Colonic mucosa (tissue), 4 donors: ENCODE measurements at places on chromosomes 5 and 9.

DNA sequence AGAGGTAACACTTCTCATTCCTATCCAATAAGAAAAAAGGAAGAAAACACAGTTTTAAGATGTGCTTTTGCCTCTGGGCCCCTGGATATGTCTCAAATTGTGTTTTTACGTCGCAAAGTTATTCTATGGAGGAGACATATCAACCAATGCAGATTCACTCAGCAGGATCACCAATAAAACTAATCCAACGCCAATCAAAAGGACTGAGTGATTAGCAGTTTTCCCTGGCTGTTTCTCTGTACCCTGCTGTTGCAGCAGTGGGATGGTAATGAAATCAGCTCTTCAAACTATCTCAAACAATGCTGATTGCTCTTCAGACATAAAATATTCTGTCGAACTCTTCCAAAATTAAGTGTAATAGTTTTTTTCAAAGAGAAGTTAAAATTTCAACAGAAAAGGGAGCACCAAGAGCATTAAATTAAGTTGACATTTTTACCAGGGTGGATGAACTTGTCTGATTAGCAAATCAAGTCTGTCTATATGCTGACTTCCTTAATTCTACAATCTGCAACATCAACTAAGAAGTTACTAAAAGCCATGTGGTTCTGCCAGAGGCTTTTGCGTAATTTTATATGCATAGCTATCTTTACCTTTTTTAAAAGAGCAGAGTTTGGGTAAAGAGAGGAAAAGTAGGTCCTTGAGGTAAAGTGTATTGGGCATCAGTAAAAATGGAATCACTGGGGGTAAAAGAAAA is 9.7 kb upstream of the HK3 start:
- no peak for DNase-seq

- DNase-seq = no peak
Measured at GRCh38 chr5:154701181-154701580, 54.0 kb upstream of the LARP1 start.

- DNase-seq = peak; percentile 59
Measured at GRCh38 chr9:32378993-32379729, 5.3 kb upstream of the ACO1 start.

- no peak for DNase-seq
Measured at GRCh38 chr9:88527618-88528017, 7.4 kb upstream of the NXNL2 start.

DNA sequence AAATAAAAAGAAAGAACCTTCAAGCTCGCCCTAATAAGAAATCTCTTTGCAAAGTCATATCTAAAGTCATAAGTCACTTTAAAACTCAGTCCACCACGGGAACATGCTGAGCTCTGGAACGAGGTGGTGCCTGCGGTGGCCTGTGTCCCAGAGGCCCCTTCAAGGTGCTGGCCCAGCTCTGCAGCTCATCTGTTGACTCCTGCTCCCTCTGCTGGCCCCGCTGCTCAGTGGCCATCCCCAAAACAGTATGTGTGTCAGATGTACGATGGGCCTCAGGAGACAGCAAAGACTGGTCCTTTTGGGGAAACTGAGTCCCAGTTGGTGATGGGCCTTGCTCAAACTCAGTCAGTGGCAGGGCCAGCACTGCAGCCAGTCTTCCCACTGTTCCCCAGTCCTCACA is 22.8 kb upstream of the FOXB2 start:
- DNase-seq = no peak

DNA sequence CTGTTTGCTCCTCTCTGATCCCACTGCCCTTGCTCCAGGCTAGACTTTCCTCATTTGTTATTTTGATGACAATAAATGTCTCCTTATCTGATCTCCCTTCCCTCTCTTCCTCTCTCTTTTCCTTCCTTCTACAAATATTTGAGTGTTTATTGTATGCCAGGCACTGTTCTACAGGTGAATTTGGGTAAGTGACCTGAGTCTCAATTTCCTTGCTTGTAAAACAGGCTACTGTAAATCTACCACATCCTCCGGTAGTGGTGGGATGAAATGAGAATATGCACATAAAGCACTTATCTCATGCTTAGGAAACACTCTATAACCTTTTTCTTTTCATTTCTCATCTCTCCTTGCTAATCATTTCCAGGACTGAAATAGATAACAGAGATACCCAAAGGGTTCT is 86.4 kb downstream of the HMHB1 start:
- DNase-seq = no peak

DNA sequence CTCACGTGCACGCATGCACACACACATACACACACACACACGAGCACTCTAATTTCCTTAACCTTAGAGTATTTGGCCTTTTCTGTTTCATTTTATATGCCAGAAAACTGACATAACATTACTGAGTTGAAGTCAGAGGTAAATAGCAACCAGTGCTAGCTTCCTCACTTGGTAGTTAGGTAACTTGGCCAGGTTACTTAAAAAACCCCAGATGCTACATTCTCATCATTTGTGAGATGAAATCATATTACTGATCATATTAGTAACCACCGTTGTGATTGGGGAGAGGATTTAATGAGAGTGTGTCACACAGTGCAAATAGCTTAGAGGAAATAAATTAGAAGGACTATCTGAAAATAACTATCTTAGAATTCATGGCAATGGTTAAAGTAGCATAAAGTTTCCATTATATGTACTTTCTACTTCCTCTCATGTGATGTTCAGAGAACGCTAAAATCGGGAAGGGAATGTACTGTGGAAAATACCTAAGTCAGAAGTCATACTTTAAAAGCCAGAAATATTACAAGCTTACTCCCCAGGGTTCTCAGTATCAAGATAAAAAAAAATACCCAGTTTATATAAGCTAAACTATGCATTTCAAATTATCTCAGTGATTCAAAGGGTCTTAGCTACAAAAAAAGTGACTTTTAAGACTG is 120.5 kb downstream of the TUSC1 start:
- DNase-seq = no peak

DNA sequence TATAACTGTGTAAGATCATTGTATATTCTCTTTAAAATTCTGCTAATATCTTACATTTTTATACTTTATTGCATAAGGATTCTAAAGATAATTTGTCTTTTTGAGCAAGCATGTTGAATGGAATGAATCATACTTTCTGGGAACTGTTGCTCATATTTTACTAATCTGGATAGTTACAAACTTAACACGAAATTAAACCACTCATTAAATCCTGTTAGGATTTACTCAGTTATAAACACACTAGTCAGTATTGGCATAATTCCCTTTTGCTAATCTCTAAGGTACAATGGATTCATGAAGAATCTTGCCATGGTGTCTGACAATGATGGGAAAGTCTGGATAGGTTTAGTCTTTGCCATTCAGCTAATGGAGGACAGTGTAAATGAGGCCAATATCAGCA is 338.1 kb upstream of the SMC2 start:
- DNase-seq = no peak

DNA sequence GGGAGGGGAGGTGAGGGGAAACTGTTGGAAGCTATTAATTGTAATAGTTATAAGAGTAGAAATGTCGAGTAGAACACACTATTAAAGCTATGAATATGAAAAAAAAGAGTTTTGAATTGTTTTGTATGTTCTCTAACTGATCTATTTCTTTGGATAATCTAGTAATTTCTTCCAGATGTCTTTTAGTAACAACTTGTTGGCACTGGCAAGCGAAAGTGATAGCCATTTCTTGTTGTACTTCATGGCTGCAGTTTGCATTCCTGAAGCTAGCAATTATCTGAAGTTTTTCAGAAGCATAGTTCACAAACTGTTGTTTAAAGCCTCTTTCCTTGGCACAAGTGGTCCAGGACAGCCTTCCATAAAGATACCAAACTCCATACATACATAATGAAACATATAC is 49.4 kb upstream of the SPATA31C2 start:
- DNase-seq = no peak

DNA sequence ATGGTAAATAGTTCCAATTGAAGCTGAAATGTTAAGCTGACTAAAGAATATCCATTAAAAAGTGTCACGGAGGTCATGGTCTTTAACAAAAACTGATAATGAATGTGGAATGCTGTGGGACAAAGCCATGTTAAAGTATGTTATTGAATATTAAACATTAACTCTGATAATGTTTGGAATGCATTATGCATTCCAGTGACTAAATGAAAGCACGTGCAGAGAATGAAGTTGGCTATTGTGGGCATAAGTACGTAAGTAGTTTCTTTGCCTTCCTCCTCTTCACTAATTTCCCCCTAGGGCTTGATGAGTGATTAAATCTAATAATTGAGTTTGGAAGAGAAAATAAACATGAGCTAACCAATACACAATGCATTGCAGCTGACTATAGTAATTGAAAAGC is 640.4 kb upstream of the CDH10 start:
- no peak for DNase-seq
